T-helper 22 cell (primary cell): ENCODE measurements at places on chromosomes 11 and 22.

- DNase-seq: no peak
Observed at GRCh38 chr22:40408718-40409612, 38.6 kb downstream of the SGSM3 start.

GRCh38 chr22:44089717-44090570 lies 65.8 kb downstream of the PARVB start:
- DNase-seq: no peak

- DNase-seq: no peak
Observed at GRCh38 chr11:8415195-8415594, 151.5 kb upstream of the LMO1 start.

GRCh38 chr11:13183094-13183825 lies 94.3 kb upstream of the BMAL1 start:
- DNase-seq: no peak

DNA sequence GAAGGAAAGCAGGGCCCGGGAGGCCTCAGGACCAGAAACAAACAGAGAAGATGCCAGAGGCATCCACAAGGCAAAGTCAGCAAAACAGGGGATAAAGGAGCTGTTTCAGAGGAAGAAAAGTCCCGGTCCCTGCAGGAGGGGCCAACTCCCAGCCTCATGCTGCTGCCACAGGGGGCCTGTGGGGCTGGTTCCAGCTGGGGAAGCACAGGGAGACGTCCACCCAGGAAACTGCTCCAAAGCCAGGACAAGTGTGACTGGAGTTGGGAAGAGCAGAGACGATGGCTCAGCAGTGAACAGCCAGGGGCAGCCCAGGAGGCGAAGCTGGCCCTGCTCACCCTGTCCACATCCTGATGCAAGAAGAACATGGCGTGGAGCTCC lies 454.4 kb downstream of the BRD1 start:
- DNase-seq: no peak

- no peak for DNase-seq
Observed at GRCh38 chr11:11349870-11350337, 3.1 kb downstream of the CSNK2A3 start.

GRCh38 chr11:68831124-68831523 lies 10.6 kb downstream of the CPT1A start:
- no peak for DNase-seq

- DNase-seq: no peak
Observed at GRCh38 chr11:72352859-72353551, 81.3 kb downstream of the CLPB start.

- DNase-seq: no peak
Observed at GRCh38 chr11:93686226-93686625, 24.7 kb downstream of the CEP295 start.

DNA sequence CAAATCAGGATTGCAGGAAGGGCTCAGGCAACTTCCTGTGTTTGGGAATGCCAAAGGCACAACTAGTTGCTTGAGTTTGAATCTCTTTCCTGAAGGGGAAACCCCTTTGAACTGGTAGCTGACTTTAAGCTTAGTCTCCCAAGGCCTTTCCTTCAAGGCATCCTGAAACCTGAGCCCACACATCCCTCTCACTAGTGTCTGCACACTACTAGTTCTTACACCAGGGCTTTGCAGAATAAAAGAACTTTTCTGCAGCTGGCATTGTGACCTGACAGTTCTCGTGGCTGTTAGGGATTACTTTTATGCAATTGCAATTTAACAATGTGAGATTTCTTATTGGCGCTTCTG lies 95.4 kb downstream of the EXT2 start:
- DNase-seq: no peak

DNA sequence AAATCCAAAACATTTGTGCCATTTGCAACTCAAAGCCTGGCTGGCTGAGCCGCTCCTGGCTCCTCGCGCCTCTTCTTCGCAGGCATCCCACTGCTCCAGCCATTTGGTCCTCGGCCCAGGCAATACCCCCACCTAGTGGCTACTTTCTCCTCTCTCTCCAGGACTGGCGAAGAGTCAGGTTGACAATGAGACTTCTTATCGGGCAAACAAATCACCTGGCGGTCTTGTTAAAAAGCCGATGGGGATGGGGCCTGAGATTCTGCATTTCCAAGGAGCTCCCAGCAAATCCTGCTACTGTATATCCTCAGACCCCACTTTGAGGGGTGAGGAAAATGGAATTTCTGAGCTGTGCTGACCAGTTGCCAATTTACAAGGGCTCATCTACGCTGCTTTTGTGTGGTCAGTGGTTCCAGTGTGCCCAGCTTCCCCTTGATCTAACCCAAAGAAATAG lies 89.0 kb downstream of the ISX start:
- no peak for DNase-seq

DNA sequence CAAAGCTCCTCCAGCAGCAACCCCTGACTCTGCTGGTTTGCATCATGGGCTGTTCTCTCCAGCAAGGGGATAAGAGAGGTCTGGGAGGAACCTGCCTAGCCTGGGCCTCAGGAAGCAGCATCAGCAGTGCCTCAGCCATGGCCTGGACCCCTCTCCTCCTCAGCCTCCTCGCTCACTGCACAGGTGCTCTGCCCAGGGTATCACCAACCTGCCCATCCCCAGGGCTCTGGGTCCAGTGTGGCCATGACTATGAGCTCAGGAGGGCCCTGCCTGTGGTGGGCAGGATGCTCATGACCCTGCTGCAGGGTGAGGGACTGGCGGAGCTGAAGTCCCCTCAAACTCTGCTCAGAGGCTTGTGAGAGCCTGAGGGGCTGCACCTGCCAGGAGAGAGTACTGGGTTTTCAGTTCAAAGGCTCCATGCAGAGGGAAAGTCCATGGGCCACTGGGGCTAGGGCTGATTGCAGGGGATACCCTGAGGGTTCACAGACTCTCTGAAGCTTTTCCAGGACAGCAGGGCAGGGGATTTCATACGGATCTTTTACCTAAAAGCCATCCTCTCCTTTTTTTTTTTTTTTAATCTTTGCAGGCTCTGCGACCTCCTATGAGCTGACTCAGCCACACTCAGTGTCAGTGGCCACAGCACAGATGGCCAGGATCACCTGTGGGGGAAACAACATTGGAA lies 115.8 kb upstream of the IGLL5 start:
- no peak for DNase-seq

DNA sequence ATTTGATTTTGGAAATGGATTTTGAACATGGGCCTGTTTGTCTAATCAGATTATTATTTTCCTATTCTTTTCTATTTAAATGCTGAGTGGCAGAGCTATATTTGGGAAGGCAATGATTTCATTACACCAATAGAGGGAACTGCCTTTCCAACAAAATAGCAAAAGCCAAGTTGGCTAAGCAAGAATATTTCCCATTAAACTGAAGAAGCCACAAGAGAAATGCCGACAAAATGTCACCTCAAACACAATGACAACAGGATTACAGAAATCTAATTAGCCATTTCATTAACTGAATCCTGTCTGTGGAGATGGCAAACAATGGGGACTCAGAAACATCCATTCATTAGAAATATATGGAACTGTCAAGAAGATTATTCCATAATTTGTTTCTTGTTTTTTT lies 1593.1 kb upstream of the RAG2 start:
- DNase-seq: no peak

GRCh38 chr11:78194490-78194889 lies 5.8 kb downstream of the USP35 start:
- no peak for DNase-seq

GRCh38 chr11:283405-284104 lies 5.3 kb downstream of the NLRP6 start:
- no peak for DNase-seq

DNA sequence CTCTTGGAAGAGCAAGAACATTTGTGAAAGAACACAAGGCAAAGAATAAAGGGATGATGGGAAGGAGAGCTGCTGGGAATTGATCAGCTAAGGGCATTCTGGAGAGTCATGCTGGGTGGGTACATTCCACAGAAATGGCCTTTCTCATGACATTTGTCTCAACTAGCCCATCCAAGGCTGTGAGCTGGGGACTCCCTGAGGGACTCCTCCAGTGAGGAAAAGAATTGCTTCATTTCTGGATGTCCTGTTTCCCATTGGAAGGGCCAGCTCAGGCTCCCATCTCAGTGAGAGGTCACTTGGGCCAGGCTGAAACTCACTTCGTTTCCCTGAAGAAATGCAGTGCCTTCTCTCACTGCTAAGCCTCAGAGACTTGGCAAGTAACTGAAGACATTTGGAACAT lies 106.8 kb downstream of the CD44 start:
- DNase-seq: no peak

DNA sequence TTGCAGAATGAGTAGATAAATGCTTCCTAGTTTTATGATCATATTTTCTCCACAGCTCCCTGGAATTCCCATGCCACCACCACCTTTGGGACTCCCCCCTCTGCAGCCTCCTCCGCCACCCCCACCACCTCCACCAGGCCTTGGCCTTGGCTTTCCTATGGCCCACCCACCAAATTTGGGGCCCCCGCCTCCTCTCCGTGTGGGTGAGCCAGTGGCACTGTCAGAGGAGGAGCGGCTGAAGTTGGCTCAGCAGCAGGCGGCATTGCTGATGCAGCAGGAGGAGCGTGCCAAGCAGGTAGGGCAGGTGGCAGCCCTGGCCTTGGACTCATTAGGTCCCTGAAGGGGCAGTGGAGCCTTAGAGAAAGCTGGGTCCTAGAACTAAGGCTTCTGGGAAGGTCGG lies 2.9 kb downstream of the SF3B2 start:
- no peak for DNase-seq

- DNase-seq: no peak
Observed at GRCh38 chr11:77039491-77040400, 5.5 kb downstream of the B3GNT6 start.

- DNase-seq: no peak
Observed at GRCh38 chr11:75337195-75337654, 14.2 kb downstream of the ARRB1 start.

DNA sequence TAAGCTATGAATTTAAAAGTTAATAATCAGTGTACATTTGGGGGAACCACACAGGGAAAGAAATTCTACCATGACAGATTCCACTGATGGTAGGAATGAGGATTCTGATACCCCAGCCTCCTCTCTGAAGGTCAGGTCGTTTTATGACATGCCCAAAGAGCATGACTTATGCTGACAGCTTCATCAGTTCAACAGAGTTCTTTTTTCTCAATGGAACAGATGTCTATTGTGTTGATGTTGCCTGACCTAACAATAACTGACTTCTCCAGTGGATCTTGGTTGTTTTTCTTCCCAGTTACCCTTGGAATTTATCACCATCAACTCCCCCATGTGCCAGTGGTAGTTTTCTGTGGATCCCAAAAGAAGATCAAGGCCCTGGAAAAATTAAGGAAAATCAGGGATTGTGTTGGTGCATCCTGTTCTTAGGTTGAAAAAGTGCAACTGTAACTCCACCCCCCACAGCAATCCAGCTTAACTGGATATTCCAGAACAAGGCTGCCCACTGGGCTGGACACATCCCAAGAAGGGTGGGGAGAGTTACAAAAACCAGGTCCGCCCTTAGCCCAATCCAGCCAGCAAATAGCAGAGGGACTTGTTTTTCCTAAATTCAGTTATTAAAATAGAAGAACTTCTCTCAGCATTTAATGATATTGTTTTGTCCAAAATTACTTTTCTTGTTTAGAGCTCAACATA lies 31.5 kb upstream of the CAT start:
- no peak for DNase-seq
